ENCODE measurements at places on chromosomes 11 and 22. TPM values are rescaled to one million over a fixed set of nuclear protein-coding genes. Genes with fewer than 3 reads are reported as not detected.

Gene PDGFB
- polyA plus RNA-seq, result 3.0 TPM

Gene POU2AF2
- polyA plus RNA-seq, result not detected

Gene SSTR3
- not detected for polyA plus RNA-seq

Gene VSIG2
- not detected for polyA plus RNA-seq

Gene TBX10
- polyA plus RNA-seq, result not detected

Gene OR5P2
- polyA plus RNA-seq, result not detected

Gene C11orf21
- not detected for polyA plus RNA-seq

Gene AQP11
- polyA plus RNA-seq, result 2.6 TPM

Gene GPHA2
- not detected for polyA plus RNA-seq

Gene SLC15A3
- not detected for polyA plus RNA-seq

Gene MAFF
- polyA plus RNA-seq, result 3.1 TPM

Gene RASSF10
- polyA plus RNA-seq, result 12.5 TPM

Gene PRSS23
- polyA plus RNA-seq, result 247 TPM

Gene FOLH1
- not detected for polyA plus RNA-seq

Gene GVQW3
- 3.8 TPM for polyA plus RNA-seq

Gene L3MBTL2
- 15.9 TPM for polyA plus RNA-seq

Gene TIMP3
- polyA plus RNA-seq, result 1.6 TPM

Gene OR52I1
- polyA plus RNA-seq, result not detected

Gene MYOD1
- not detected for polyA plus RNA-seq

All from A549 (cell line).